ENCODE measurements at places on chromosomes 3 and 15.

DNA sequence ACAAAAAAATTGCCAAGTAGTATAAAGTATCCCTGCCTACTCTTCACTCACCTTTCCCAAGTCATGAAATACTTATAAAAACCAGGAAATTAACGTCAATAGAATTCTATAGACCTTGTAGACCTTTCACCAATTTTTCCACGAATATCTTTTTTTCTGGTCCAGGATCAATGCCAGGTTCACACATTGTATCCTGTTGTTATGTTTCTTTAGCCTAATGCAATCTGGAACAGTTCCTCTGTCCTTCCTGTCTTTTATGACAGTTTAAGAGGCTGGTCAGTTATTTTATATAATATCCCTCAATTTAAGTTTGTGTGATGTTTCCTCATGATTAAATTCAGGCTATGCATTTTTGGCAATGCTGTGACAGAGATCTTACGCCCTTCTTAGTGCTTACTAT, 63.2 kb upstream of the MAGI1 start:
- DNase-seq: no peak

GRCh38 chr3:114504941-114505628, 211.3 kb downstream of the TIGIT start:
- no peak for DNase-seq

GRCh38 chr15:52651868-52652267, 27.3 kb downstream of the ATOSA start:
- DNase-seq: no peak

GRCh38 chr15:73936588-73937290, 10.5 kb downstream of the LOXL1 start:
- DNase-seq: no peak

DNA sequence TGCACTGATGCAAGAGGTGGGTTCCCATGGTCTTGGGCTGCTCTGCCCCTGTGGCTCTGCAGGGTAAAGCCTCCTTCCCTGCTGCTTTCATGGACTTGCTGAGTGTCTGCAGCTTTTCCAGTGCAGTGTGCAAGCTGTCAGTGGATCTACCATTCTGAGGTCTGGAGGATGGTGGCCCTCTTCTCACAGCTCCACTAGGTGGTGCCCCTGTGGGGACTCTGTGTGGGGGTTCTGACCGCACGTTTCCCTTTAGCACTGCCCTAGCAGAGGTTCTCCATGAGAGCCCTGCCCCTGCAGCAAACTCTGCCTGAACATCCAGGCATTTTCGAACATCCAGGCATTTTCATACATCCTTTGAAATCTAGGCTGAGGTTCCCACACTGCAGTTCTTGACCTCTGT, 329.8 kb upstream of the NAALADL2 start:
- DNase-seq: no peak

- DNase-seq: no peak
Measured at GRCh38 chr3:74883690-74884089, 269.2 kb upstream of the CNTN3 start.

DNA sequence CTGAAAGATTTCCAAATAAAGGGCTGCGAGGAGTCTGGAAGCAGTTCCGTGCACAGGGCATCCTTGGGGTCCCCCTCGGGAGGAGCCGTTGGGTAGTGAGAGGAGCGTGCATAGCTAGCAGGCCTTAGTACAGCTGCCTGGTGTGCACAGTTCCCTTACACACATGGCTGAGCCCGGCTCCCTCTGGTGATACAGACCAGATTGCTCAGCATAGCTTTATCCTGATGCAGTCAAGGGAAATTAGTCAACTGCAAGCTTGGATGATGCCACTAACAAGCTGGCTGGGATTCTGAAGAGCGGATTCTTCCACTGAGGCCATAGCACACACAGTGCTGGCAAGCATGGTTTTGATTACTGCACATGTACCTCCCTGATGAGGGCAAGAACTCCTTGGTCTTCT, 349.4 kb downstream of the LRTM1 start:
- no peak for DNase-seq

GRCh38 chr3:10485380-10485779, 20.0 kb downstream of the ATP2B2 start:
- DNase-seq: no peak

- DNase-seq: no peak
Measured at GRCh38 chr3:10116138-10116460, 624 bp downstream of the BRK1 start.

- DNase-seq: no peak
Measured at GRCh38 chr3:81967393-81967792, 205.9 kb upstream of the GBE1 start.

DNA sequence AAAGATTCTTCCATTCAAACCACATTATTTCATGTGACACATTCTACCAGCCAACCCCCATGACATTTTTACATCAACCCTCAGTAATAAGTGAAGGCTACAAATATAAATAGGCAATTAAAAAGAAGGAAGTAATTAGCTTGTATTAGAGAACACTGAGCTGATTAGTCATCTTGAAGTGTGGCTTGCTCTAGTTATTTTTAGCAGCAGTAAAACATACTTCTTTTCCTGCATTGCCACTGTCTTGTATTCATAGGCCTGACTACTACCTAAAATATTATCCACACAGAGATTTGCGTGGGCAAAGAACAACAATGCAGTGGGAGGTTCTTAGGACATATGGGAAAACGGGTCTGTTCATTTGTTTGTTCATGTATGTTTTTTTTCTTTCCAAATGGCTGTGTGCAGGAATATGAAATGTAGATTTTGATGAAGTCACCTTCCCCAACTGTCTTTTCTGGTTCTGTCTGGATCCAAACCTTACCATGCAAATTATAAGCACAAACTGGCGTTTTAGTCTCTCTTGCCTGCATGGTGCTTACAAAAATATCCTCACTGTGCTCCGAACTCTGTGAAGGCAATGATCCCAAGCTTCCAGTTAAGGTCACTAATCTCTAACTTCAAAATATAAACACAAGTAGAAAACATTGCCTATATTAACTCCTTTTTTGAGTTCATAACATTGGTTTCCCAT, 31.5 kb upstream of the TM4SF4 start:
- DNase-seq: no peak

GRCh38 chr15:80474224-80475215, 70.3 kb downstream of the ARNT2 start:
- no peak for DNase-seq

- DNase-seq: no peak
Measured at GRCh38 chr15:70614221-70614620, 149.1 kb downstream of the UACA start.

GRCh38 chr3:194941956-194942511, 256.4 kb downstream of the FAM43A start:
- no peak for DNase-seq

- DNase-seq: no peak
Measured at GRCh38 chr3:139340784-139341183, 3.0 kb upstream of the MRPS22 start.

DNA sequence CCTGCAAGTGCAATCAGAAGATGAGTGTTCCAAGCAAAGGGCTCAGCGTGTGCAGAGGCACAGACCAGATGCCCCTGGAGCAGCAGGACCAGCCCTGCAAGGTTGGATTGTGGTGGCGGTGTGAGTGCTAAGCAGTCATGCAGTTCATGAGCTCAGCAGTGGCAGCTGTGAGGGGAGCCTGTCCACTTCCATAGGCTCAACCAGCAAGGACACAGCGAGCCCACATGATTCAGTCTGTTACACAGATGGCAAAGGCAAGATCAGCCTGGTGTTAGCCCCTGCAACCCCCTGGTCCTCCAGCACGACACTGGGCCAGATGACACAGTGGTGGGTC, 95.9 kb upstream of the PRR23E start:
- no peak for DNase-seq

- DNase-seq: no peak
Measured at GRCh38 chr3:60316121-60316797, 935.0 kb downstream of the FHIT start.

DNA sequence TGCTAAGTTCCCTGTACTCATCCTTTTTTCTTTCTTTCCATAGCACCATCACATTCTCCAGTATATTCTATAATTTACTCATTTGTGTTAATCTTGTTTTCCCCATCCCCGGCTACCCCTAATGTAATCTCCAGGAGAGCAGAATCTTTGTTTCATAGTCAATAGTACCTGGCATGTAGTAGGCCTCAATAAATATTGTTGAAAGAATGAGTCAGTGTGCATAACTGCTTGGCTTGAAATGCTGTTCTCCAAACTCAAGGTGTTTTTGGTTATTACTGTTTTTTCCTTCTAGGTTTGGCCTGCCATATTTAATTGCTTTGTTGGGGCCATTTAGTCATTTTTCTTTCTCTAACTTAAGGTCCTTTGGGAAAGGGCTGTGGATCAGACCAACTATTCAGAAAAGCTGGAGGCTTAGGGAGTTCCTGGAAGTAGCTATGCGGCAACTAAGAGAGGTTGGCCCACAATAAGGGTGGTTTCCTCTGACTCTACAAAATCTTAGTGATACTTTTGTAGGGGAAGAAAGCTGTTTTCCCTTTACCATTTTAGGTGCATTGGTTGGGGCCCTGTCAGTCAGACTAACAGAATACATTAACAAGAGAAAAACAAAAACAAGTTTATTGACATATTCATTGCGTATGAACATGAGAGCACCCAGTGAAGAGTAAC, 28.4 kb downstream of the KAT2B start:
- DNase-seq: no peak

DNA sequence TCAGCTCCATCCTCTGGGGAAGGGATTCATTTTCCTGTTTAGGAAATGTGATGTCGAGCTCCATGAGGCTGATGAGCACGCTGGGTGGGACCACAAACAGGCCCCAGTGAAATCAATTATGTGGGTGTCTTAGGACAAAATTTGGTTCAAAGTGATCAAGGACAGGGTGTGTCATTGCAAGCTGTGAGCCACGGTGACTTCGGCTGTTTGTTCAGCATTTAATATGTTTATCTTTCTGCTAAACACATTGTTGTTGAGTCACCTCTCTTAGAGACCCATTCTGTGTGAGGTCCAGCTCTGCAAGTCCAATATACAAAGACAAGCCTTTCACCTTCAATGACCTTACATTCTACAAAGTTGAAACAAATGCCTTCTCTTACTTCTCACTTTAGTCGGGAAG, 41.3 kb downstream of the SSR3 start:
- no peak for DNase-seq

DNA sequence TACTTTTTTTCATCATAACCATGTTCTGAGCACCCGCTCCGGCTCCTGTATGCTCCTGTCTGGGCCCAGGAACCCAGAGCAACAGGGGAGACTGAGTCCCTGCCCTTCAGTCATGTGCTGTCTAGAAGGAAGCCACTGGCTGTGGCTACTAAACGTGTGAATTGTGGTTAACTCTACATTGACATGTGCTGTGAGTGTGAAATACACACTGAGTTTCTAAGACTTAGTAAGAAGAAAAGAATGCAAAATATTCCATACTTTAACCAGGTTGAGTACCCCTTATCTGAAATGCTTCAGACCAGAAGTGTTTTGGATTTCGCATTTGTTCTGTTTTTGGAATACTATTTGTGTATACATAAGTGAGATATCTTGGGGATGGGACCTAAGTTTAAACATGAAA, 42.8 kb upstream of the CGNL1 start:
- DNase-seq: no peak

GRCh38 chr15:75136118-75136517, 65.6 kb upstream of the C15orf39 start:
- no peak for DNase-seq

DNA sequence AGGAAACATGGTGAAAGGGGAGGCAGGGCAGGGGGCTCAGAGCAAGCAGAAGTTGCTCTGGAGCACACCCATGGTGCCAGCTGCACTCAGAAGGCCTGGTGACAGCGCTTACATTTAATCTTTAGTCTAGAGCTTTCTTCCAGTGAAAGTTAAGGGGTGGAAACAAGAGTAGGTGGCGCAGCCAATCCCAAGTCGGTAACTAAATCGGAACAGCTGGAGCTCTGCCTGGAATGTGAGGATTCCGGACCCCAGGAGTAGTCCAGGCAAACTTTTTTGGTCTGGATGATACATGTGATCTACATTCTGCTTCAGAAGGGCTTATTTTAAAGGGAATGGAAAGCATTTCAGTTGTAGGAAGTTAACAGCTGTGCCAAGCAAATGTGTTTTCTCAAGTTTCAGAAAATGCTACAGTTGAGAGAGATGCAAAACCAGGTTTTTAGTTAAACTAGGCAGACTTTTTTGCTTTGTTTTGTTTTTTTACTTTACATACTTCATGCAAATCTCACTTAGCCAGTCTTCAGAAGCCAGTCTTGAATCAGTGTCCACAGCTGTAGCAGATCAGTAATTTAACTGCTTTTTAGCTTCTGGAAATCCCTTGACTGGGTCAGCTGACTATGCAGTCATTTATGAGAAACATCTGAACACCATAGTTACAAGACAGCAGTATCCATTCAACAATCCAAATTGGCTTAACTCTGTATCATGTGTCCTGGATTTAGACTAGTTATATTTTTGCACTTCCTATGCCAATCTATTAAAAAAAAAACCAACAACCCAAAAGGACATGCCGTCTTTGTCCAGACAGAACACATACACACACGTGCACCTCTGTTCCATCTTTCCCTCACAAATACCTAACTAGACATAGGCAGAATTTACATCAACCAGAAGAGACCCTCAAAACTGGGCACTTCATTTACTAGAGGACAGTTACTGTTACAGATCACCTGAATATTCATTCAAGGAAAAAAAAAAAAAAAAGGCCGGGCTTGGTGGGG, 33.2 kb downstream of the ZNF106 start:
- no peak for DNase-seq

GRCh38 chr3:122964811-122965210, 62.8 kb downstream of the SEMA5B start:
- DNase-seq: no peak

- no peak for DNase-seq
Measured at GRCh38 chr15:66646308-66646707, 55.7 kb upstream of the SMAD6 start.

DNA sequence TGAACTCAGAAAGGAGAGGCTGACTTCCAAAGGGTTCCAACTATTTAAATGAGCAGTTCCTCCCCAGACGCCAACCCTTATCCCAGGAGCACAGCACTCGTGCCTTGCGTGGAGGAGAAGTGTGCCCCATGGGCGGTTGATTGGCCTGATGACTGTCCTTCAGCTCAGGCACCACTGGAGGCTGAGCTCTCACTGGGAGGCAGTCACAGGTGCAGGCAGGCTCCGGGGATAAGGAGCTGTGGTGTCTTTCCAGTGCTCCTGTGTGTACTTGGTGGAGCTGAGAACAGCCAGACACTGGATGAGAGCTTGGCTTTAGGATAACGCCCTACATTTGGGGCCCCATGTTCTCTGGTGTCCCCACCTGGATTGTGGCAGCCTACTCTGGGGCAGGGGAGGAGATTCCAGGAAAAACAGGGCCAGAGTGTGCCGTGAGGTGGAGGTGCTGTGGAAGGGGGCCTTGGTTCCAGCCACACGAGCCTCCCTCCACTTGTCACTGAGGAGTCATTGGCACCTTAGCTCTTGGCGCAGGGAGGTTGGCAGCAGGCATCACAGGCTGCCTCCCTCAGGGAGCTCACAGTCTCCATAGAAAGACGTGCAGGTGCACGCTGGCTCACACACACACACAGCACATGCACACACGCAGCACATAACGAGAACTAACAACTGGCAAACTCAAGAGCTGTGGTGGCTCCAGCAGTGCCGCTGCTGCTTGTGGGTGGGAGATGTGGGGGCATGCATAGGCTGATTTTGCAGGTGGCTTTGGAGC, 22.7 kb upstream of the EPHB3 start:
- DNase-seq: no peak
